Activated naive CD4-positive, alpha-beta T cell treated with anti-CD3 and anti-CD28 coated beads, Interleukin-2, amount 10 ng/mL, durations not matched to agents 5 hours and 36 hours (primary cell): ENCODE measurements at places on chromosomes 6 and 20. TPM values are rescaled to one million over a fixed set of nuclear protein-coding genes. Genes with fewer than 3 reads are reported as not detected.

INSM1 gene
- total RNA-seq, result not detected

SPTLC3 gene
- 0.05 TPM for total RNA-seq

EDEM2 gene
- total RNA-seq, result 23.2 TPM

LRRN4 gene
- total RNA-seq, result not detected

ZC3H12D gene
- 12.8 TPM for total RNA-seq

BPIFA1 gene
- not detected for total RNA-seq

MYB gene
- total RNA-seq, result 5.2 TPM

ATF6B gene
- 139 TPM for total RNA-seq

CST5 gene
- not detected for total RNA-seq

IRAK1BP1 gene
- total RNA-seq, result 2.7 TPM

NOX3 gene
- total RNA-seq, result not detected

RWDD2A gene
- 1.6 TPM for total RNA-seq

ADGB gene
- not detected for total RNA-seq

SLC44A4 gene
- total RNA-seq, result not detected

ZBTB2 gene
- total RNA-seq, result 21.9 TPM

SGK2 gene
- 0.28 TPM for total RNA-seq

CSNK2B gene
- 181 TPM for total RNA-seq

VSTM2L gene
- not detected for total RNA-seq

CTCFL gene
- total RNA-seq, result not detected

ARHGAP18 gene
- 12.0 TPM for total RNA-seq

PNISR gene
- 159 TPM for total RNA-seq

ADGRB3 gene
- total RNA-seq, result not detected

TAGAP gene
- total RNA-seq, result 65.5 TPM

C6orf52 gene
- 0.94 TPM for total RNA-seq

CTAGE9 gene
- total RNA-seq, result not detected

SIGLEC1 gene
- total RNA-seq, result not detected

TNFRSF6B gene
- not detected for total RNA-seq

TNFRSF21 gene
- 0.10 TPM for total RNA-seq

DYNLT1 gene
- total RNA-seq, result 87.9 TPM

CRISP3 gene
- total RNA-seq, result not detected

THBS2 gene
- total RNA-seq, result not detected

BPI gene
- total RNA-seq, result not detected

FOXS1 gene
- total RNA-seq, result not detected

STX11 gene
- 9.5 TPM for total RNA-seq

ZNF334 gene
- total RNA-seq, result 0.46 TPM
